ENCODE measurements at places on chromosomes 11 and 22.

- no peak for DNase-seq
Measured at GRCh38 chr11:69646493-69647389, 5.8 kb downstream of the CCND1 start.

GRCh38 chr22:48438800-48439559 lies 1388.7 kb downstream of the BRD1 start:
- DNase-seq = no peak

- DNase-seq = no peak
Measured at GRCh38 chr11:62958547-62959421, 26.0 kb downstream of the SLC22A6 start.

DNA sequence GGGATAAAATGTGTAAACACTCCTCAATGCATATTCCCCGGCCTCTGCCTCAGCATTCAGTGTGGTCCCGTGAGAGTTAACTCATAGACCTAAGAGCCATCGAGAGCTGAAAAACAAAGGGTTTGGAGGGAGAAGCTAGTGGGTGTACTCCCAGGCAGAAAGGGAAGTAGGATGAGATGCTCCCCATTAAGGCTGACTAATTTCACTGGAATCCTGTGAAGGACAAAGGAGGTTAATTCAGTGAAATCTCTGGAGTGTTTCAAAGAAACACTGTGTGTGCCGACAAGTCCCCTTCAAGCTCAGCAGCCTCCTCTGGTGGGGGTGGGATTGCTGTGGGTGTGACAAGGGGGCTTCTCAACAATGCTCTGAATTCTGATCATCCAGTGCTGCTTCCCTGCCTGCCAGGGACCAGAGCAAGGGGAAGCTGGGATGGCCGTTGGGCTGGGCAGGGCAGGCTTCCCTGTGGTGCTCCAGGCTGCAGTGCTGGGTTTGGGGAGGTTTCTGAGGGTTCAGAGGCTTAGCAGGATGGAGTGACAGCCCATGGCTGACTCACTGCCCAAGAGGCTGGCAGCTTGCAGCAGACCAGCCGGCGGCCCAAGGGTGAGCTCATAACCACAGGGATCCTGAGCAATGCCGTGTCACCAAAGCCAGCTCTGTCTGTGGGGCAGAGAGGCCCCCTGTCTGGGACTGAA lies 61.4 kb upstream of the BMAL1 start:
- peak; percentile 79 for DNase-seq

GRCh38 chr22:31575190-31575589 lies 78.9 kb downstream of the SFI1 start:
- no peak for DNase-seq

DNA sequence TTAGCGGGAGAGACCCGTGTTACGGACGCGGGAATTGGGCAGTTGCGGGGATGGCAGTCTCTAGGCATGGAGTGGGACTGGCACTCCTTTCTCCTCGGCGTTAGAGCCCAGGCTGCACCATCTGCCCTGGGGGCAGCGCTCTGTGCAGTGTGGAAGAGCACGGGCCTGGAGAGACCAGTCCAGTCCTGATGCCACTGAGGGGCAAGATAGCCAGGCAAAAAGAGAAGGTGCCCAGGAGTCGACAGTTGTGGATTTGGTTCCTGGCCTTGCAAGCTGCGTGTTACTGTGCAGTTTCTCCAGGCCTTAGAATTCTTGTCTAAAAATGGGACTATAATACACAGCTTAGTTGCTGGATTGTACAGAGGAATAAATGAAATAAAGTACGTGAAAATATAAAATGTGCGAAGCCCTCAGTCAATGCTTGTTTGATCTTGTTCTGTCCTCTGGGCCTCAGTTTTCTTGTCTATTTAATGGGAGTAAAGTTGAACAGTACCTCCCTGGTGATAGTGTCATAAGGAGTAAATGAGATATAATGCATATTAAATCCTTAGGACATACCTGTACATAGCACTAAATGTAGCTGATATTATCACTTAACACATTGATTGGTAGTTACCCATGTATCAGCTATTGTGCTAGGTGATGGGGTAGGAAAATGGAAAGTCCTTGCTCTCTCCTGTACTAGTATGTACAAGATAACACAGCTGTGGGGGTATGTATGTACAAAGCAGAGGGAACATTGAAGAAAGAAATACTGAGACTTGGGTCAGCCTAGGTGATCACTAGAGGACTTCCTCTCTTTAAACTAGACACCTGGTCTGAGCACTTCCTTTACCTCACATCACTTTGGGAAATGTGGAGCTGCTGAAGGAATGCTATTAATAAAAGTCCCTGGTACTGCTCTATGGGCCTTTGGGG lies 1.2 kb downstream of the ATXN10 start:
- DNase-seq = no peak

DNA sequence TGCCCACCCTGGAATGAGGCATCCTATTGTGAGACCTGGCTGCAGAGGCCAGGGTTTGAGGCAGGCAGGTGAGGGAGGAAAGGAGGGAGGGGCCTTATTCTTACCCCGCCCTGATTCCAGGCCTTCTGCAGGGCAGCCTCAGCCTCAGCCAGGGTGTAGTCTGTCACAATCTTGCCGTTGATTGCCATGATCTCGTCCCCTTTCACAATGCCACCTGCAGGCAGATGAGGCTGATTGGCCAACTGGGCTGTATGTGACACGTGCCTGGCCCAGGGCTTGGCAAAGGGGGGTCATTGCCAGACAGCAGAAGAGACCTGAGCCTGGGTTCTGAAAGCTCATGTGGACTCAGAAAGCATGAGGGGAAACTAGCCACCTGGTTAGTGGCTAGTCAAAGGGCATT lies 21.4 kb upstream of the ABCC8 start:
- no peak for DNase-seq

DNA sequence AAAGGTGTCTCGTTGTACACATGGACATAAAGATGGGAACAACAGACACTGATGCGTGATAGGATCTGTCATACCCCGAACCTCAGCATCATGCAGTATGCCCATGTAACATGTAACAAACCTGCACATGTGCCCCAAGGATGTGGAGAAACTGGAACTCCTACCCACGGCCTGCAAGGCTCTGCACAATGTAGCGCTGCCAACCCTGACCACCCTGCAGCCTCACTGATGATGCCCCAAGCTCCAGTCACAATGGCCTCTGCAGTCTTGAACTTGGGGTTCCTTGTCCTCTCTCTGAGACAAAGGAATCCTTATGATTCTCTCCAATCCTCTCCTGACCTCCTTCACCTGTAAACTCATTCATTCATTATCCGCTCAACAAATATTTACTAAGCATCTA lies 14.2 kb downstream of the LMO1 start:
- DNase-seq = no peak

- DNase-seq = no peak
Measured at GRCh38 chr22:19523240-19524169, 705 bp downstream of the CLDN5 start.

DNA sequence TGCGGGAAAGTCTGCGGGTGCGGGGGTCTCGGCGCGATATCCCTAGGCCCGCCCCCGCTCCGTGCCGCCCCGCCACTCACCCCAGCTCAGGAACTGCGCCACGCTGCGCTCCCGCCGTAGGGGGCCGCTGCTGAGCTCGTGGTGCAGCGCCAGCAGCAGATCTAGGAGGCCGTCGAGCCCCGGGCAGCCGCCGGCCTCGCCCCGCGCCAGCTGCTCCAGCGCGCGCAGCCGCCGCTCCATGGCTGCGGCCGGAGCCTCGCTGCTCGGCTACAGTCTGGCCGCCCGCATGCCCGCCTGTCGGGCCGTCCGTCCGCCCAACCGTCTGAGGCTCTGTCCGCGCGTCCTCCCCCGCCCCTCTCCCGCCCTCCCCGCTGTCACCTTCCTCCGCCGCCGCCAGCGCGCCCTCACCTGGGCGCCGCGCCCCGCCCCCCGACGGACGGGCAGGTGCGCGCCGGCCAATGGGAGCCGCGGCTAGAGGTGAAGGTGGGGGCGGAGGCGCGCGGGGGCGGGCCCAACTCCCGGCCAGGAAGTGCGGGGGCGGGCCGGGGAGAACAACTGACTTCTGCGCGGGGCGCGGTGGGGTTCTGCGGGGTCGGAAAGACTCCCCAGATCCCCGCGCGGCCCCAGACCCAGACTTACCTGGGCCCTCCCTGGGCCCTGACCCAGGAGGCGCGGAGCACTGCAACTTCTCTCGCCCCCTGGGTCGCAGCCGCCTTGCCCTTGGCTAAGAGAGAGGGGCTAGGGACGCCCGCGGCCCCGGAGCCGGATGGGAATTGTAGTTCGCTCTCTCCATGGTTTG lies at the start of gene CDC42BPG:
TSS of gene CDC42BPG (minus strand) at position 324 of the 799 bp plus-strand sequence. CDS start at position 240, 84 bp downstream.
- DNase-seq = peak; percentile 92

- no peak for DNase-seq
Measured at GRCh38 chr11:34055218-34056000, 3.9 kb downstream of the CAPRIN1 start.

- no peak for DNase-seq
Measured at GRCh38 chr22:27867085-27867952, 51.7 kb downstream of the PITPNB start.

GRCh38 chr11:101442171-101442570 lies 141.6 kb downstream of the TRPC6 start:
- peak; percentile 85 for DNase-seq

DNA sequence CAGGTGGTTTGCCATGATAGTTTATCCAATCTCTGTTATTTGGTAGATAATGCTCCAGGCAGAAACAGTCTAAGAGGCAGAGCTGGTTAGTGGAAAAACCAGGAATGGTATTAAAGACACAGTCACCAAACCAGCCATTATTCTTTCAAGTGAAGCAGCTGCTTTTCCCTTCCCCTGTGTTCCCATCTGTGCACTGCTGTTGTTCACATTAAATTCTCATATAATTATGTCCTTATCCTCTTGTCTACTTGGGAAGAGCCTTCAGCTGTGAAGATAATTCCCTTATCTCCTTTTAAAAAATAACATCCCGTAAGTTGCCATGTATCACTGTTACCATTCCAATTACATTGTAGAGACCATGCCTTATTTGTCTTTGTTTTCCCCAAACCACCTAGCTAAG lies 5.2 kb upstream of the TBCEL start:
- DNase-seq = no peak

DNA sequence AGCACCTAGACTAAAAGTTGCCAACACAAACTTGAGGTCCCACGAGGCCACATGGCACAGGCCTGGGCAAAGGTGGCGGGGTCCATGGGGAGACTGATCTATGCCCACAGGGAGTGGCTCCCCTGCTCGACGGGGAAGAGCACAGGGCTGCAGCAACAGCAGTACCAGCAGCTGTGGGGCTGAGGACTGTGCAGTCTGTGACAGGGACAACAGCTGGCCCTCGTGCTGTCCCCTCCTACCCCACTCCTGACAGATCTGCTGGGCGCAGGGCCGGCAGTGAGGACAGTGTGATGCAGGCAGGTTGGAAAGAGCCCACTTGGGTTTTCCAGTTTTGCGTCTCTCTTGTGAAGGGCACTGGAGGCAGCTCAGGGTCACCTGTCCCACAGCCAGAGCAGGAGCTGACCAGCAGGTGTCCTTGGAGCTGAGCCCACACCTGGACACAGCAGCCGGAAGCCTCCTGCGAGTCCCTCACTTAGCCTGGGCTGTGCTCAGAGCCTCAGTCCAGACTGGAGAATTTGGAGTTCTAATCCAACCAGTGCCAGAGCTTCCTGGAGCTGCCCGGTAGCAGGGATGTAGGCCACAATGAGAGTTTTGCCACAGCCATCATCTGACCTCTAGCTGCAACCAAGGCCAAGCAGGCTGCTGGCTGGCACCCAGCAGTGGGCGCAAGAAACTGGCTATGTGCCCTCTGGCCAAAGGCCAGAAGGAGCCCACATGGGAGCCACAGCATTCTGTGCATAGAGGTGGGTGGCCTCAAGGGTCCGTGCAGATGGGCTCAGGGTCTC lies 3.6 kb upstream of the GAS2L1 start:
- peak; percentile 37 for DNase-seq

GRCh38 chr22:43241138-43241597 lies 54.2 kb upstream of the TTLL12 start:
- DNase-seq = no peak

DNA sequence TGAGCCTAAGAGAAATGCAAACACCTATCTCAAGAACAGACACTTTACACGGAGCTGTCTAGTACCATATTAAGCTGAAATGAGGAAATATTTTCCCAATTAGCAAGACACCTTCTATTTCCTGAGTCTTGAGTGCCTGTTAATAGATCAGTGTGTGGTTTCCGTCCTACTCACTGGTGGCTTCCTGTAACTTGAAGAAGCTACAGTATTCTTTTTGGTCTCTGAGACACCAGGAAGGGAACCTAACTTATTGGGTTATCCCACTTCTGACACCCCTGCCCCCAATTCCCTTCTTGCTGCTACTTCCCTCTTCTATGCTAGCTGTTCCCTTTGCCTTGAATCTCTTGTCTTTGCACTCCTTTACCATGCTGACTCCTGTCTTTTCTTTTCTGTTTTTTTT lies 92.7 kb downstream of the FDX1 start:
- no peak for DNase-seq

DNA sequence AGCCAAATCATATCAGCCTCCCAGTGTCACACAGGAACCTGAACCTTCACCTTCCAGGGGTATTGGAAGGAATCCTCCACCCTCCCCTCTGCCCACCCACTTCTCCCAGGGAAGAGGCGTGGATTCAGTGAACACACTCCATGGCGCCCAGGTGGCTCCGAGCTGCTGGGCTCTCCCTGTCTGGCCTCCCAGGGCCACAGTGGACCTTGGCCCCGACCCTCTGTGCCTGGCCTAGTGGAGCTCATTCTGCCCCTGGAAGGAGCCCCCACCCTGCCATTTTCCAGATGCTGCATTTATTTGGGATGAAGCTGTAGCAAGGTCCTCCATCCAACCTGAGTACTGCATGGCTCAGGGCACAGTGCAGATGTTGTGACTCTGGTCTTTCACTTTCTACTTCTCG lies 1340.1 kb downstream of the TBC1D22A start:
- DNase-seq = no peak

GRCh38 chr22:24324137-24324536 lies 53.5 kb downstream of the SPECC1L start:
- no peak for DNase-seq

- DNase-seq = no peak
Measured at GRCh38 chr11:28621753-28622152, 513.6 kb downstream of the METTL15 start.

- DNase-seq = no peak
Measured at GRCh38 chr11:19853016-19853415, 140.4 kb downstream of the NAV2 start.

GRCh38 chr11:117055469-117055868 lies 42.8 kb downstream of the SIK3 start:
- no peak for DNase-seq

DNA sequence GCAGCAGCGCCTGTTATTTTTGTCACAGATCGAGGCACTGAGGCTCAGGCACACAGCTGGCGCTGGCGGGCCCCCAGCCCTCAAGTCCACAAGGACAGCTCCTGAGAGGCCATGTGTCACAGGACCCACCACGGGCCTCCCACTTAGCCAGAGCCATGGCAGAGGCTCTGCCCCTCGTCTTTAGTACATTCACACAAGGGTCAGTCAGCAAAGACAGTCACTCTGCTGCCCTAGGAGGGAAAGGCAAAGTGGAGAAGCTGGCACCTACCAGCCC lies 29.1 kb downstream of the GNAZ start:
- DNase-seq = no peak

- no peak for DNase-seq
Measured at GRCh38 chr11:116962108-116962507, 124.7 kb upstream of the APOA1 start.

GRCh38 chr11:87203907-87204602 lies 166.3 kb downstream of the TMEM135 start:
- no peak for DNase-seq

GRCh38 chr11:28770806-28771205 lies 662.6 kb downstream of the METTL15 start:
- no peak for DNase-seq

Data from trophoblast cell (in vitro differentiated cells and primary cell).